ENCODE measurements at places on chromosomes 7 and 10.

- peak; percentile 25 for DNase-seq
These were observed 4.7 kb downstream of the PDGFA start for GRCh38 chr7:514651-515598.

- DNase-seq = no peak
These were observed 31.5 kb downstream of the UNC5B start for GRCh38 chr10:71243756-71244395.

- DNase-seq = no peak
These were observed 62.0 kb downstream of the TFEC start for GRCh38 chr7:115968596-115968995.

DNA sequence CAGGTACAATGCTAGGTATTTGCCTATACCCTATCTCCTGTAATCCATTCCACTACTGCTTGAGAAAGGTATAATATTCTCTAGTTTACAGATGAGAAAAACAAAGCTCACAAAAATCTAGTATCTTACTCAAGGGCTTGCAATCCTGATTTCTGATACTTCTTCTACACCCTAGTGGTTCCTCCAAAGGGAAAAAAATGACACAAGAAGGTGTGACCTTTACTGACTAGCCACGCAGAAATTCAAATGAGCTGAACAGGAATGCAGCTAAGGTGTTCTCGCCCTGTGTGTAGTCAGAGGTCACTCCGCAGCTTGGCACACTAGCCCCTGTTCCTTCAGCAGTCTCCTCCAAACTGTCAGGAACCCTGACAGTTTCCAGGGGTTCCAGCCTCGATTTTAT, 59.5 kb upstream of the TM9SF3 start:
- no peak for DNase-seq

- no peak for DNase-seq
These were observed 108.5 kb downstream of the CFTR start for GRCh38 chr7:117588352-117588794.

GRCh38 chr10:122504610-122504950, 43.2 kb downstream of the HTRA1 start:
- DNase-seq = peak; percentile 97

DNA sequence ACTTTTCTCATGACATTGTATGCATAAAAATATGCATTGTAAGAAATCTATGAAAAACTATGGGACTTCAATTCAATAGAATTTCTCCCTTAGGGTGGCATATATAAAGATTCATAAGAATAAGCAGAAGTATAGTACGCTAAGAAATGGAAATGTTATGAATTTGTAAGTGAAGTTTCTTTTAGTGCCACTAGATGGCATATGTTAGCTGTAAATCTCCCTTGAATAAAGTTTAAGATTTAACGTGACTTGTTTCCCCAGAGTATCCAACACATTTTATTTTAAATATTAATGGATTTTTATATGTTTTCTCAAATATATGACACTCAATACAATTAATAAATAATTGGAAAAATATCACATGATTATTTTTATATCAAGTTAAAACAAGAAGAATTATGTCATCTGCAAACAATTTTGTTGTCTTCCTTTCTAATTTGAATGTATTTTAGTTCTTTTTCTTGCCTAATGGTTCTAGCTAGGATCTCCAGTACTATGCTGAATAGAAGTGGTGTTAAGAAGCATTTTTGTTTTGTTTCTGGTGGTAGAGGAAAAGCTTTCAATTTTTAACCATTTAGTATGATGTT, 287.2 kb downstream of the HGF start:
- peak; percentile 45 for DNase-seq

GRCh38 chr10:11908536-11908935, 85.4 kb downstream of the PROSER2 start:
- DNase-seq = no peak

GRCh38 chr10:34916314-34916713, 101.2 kb upstream of the PARD3 start:
- peak; percentile 75 for DNase-seq

DNA sequence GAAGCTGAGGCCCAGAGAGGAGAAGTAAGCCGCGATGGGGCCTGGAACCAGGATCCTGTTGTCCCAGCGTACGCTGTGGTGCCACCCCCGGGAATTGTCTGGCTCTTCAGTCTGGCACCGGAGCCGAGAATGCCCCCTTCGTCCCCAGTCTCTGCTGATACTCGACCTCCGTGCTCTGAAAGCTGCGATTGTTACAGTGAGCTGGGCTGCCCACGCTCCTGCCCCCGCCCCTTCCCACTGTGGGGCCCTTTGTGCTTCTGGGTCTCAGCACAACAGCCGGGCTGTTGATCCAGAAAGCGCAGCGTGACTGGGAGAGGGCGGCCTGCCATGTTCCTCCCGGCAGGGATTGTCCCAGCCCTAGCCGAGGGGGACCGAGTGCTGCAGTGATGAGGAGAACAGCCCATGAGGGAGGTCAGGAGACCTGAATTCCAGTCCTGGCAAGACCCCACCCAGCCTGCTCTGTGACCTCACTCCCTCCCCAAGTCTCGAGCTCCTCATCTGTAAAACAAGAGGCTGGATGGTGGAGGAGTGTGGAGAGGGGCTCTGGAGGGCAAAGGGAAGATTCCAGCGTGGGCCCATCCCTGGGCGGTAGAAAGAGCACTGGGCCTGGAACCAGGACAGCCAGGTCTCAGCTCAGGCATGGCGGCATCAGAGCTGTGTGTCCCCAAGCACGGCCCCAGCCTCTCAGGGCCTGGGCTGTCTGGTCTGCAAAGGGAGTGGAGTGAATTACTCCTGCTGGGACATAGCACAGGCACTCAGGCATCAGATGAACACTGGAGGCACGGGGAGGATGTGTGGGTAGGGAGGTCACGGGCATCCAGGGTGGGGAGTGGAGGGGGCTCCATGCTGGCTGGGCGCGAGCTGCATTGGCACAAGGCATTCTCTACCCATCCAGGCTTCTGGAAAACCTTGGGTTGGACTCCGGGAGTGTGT, 43.6 kb downstream of the TSPAN15 start:
- DNase-seq = no peak

GRCh38 chr10:24901686-24902399, 50.6 kb downstream of the PRTFDC1 start:
- peak; percentile 92 for DNase-seq

GRCh38 chr10:6423413-6424170, 156.5 kb downstream of the PRKCQ start:
- no peak for DNase-seq

- DNase-seq = no peak
These were observed 108.8 kb downstream of the SMURF1 start for GRCh38 chr7:99034932-99035722.
